ENCODE measurements at places on chromosomes 12 and 14.
A peak's percentile ranks its signal among the peaks of the same experiment; 100 is the strongest.

DNA sequence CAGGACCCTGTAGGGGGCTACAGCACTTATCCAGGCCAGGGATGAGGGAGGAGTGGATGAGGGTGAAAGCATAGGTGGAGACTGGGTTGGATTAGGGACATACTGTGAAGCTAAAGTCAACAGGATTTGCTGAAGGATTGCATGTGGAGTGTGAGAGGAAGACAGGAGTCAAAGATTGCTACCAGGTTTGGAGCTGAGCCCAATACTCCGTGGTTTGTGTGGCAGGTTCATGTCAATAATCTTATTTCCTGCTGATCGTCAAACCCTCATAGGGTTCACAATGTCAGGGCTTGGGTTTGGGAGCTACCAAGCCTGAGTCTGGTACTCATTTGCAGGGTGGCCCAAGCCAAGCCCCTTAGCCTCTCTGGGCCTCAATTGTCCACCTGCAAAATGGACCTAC lies 77.1 kb upstream of the PLXNC1 start:
- DNase-seq = no peak

- DNase-seq = no peak
These were observed 95.5 kb upstream of the FAR2 start for GRCh38 chr12:29053567-29053966.

- DNase-seq = peak; percentile 21
These were observed at the start of gene KCNJ8 for GRCh38 chr12:21774358-21775132. Gene KCNJ8 (minus strand): TSS chr12:21774706. CDS start chr12:21773616, 1,090 bp downstream.

DNA sequence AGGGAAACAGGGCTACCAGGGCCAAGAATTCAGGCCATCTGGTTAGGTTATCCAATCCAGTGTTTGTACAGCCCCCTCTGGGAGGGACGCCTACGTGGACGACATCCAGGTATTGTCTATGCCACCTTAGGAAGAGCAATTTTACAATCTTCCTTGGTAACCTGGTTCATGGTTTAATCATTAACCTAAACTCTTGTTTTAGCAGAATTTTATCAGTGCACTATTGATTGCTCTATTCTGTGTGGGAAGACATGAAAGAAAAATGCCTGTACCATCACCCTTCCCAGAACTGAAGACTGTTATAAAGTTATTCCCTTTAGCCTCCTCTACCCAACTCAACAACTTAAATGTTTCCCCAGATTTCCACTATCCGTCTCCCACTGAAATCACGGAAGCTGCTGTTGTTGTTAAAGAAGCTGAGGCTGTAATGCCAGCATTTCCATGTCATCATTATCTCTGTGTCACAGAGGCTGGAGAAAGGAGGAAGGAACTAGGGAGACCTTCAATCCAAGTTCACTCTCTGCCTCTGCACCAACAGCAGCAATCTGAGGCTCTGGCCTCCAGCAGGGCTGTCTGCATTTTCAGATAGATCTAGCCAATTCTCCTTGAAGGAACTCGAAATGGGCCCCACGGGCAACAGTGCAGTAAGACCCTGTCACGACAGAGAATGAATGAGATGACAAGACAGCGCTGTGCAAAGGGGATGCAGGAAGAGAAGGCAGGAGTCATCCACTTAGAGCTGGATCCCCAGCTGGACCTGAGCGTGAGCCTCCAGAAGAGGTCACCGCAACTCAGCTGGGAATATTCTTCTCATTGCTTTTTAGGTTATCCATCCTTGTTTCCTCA lies 183.4 kb upstream of the GZMB start:
- DNase-seq = no peak

DNA sequence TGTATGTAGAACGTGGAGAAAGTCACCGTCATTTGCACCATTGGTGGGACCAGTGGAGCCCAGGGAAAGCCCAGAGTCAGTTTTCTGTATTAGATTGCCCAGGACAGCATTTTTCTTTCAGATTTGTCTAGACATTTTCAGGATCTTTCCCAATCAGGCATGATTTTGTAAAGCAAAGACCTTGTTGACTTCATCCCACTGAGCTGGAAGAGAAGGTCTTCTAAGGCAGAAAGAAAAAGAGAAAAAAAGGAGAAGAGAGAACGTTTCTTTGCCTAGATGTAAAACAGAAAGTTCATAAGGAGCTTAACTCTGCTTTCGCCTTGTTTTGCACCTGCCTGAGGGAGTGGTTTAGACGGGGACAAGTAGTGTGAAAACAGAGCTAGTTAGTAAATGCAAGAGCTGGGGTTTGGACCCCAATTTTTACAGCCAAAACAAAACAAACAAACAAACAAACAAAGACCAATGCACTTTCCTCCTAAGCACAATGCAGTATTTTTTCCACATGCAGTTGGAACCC lies 273.1 kb downstream of the ZFP36L1 start:
- no peak for DNase-seq

DNA sequence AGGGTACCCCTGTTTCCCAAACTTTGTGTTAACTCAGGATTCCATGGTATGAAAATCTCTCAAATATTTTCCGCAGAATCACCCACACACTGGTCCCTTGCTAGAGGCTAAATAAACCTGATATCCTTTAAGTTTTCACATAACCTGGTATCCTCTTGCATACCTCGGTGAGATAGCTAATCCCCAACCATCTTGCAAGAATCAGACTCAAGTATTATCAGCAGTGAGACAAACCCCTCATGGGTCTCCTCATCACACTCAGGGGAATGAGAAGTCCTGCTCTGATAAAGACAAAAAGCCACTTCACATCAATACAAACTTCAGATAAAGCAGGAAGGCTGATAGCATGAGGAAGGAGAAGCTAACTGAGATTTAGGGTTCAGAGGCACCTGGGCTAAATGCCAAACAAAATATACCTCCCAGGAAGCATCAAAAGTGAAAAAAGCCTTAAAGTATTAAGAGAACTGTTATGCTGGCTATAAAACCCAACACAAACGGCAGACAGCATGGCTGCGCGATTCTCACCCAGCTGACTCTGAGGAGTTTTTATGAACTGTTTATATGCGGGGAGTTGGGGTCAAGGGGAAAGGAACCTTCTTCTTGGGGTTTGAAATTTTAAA lies 96.5 kb downstream of the FOXN3 start:
- DNase-seq = no peak

DNA sequence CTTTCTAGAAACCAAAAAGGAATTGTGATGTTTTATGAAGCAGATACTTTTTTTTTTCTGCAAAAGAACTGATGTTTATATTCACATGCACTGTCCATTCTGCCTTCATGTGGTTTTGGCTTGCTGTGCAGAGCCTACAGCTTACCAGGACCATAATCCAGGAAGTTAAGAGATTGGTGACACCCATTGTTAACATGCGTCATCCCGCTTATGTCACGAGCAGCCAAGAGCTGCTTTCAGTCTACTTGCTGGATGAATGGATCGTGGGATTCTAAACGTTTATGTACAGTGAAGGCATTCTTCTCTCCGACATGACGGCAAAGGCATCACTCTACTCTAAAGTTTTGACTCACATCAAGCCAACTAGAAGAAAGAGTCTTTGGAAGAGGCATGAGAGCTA lies 76.6 kb downstream of the PAX9 start:
- DNase-seq = no peak

DNA sequence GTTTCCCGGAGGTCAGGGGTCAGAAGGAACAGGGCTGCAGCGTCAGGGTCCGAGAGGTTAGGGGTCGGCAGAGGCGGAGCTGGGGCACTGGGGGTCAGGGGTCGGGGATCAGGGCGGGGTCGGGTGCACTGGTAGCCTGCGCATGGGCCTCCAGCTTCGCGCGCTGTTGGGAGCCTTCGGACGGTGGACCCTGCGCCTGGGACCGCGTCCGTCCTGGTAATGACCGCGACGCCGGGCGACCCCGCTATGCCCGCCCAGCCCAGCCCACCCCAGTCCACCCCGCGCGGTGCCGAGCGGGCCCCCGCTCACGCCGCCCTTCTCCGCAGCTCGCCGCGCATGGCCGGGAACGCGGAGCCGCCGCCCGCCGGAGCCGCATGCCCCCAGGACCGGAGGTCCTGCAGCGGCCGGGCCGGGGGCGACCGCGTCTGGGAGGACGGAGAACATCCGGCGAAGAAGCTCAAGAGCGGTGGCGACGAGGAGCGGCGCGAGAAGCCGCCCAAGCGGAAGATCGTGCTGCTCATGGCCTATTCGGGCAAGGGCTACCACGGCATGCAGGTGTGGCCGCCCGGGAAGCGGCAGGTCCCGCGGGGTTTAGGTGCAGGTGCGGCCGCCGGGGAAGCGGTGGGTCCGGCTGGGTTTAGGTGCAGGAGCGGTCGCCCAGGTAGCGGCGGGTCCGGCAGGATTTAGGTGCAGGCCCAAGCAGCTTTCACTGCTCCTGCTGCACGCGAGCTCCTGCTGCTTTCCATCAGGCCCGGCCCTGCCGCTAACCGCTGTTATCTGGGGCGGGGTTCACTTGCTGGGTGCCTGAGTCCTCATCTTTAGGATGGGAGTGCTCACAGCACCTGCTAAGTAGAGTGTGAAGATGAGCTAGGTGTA lies 743 bp downstream of the PUS1 start:
- DNase-seq = peak; percentile 55

- DNase-seq = peak; percentile 61
These were observed 64.4 kb downstream of the TMX1 start for GRCh38 chr14:51304438-51304837.

DNA sequence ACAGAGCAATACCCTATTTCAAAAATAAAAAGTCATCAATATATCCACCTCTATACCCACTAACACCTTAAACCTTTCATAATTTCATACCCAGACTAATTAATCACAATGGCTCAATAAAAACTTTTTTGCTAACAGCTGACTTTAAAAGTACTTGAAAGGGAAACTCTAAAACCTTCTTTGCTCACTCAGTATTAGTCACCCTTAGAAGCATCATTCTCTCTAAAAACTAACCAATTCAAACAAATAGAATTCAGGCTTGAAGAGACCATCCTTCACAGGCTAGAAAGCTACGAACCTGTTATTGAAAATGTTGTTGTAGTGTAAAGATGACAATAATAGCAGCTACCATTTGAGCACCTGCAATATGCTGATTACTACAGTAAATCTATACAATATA lies 37.2 kb downstream of the HECTD1 start:
- no peak for DNase-seq

GRCh38 chr12:99259040-99259934 lies 388.3 kb upstream of the GARIN6 start:
- DNase-seq = no peak

GRCh38 chr12:108747563-108747962 lies 16.2 kb upstream of the CORO1C start:
- no peak for DNase-seq

DNA sequence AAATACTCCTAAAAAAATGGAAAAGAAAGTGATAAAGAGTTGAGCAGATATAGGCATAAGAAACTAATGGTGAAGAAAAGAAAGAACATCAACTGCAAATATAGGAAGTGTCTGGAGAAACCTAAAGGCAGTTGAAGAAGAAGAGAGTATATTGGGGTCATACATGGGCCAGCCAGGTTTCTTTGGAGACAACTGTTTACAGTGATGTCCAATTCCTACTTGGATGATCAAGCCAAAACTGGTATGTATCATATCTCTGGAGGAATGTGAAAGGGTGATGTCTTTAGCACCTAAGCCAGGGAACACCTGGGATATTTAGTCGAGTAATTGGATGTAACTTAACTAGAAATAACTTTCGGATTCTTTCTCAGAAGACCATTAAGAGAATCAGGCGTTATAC lies 129.3 kb upstream of the FLRT2 start:
- no peak for DNase-seq

- no peak for DNase-seq
These were observed 46.1 kb downstream of the KIF26A start for GRCh38 chr14:104184506-104184905.

GRCh38 chr12:74169607-74170006 lies 368.0 kb upstream of the ATXN7L3B start:
- DNase-seq = no peak

DNA sequence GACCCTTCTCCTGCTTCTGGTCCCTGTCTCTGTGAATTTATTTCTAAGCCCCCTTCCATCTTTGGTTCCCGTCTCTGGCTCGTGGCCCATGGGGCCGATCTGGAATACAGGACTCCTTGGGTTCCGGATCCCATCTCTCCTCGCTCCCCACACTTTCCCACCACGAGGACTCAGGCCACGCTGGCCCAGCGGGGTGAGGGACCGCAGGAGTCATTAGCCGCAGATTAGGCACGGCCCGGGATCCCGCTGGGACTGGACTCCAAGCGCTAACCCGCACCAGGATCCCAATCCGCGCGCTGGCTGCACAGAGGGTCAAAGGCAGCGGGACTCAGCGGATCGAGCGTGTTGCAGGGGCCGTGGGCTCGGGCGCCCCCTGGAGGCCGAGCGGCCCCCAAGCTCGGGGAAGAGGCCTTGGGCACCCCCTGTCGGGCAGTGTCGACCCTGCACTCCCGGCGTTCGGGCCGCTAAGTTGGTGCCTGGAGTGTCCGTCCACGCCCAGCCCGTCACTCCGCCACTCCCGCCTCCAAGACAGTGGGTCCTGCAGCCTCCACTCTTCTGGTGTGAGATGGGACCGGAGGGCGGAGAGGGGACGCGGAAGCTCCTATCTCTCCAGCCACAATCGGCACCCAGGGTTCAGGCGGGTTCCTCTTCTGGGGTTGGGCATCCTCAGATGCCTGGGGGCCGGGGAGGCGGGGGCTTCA lies 9.5 kb downstream of the SHMT2 start:
- peak; percentile 94 for DNase-seq

GRCh38 chr12:46265734-46266133 lies 3.1 kb downstream of the SLC38A1 start:
- DNase-seq = peak; percentile 51

DNA sequence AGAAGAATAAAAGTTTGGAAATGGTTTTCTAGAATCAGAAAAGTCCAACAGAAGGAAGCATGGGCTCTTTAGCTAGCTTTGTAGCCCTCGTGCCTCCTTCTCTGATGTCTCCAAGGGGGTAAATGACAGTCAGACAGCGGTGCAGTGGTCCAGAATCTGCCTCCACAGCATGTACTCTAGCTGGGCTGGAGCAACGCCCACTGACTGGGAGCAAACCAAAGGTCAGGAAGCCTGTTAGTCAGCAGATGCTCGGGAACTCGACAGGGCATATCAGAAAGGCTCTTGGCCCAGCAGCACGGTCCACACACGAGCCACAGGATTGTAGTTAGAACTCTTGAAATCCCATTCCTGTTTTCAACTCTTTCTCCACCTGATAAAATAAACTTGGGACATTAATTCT lies 164.3 kb downstream of the GRIN2B start:
- DNase-seq = no peak

DNA sequence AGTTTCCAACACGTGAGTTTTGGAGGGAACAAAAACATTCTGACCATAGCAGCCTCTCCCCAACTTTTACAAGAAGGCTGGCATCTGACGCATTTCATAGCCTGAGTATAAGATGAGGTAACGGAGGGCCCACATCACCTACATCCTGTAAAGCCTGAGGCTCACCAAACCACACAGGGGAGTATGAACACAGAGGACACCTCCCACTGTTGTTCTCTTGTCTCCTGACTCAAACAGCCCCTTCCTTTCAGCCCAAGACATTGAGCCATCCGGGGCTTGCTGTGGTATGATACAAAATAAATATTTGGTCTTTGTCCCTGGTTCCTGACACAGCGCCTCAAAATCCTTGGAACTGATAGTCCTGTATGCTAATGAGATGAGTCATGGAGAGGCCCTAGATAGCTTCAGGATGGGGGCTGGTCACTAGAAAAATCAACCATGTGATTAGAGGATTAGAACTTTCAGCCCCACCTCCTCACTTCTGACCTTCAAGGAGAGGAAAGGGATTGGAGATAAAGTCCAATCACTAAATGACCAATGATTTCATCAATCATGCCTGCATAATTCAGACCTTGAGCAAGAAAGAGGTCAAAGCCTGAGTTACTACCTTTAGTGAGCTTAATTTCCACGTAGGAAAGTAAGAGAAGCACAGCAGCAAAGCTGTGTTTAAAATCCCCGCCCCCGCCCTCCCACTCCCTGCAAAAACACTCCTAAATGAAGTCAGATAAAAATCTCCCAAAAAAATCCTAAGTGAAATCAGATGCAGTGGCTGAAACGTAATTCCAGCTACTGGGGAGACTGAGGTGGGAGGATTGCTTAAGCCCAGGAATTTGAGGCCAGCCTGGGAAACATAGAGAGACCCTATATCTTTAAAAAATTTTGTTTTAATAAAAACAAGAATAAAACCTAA lies 236.4 kb downstream of the PCNX1 start:
- peak; percentile 78 for DNase-seq
